ENCODE measurements at places on chromosomes 2 and 18.

DNA sequence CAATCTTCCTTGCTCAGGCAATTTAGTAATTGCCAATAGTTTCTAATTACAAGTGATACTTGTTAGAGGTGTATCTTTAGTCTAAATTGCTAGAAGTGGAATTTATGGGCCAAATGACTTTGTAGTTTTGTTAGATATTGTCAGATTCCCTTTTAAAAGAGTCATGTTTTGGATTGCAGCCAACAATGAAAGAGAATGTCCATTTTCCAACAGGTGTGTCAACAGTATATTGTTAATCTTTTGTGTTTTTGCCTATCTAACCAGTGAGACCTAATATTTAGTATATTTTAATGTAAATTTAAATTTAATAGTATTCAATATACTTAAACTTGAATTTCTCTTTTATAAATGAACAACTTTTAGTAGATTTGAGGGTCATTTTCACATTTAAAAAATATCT, 259.4 kb upstream of the ETAA1 start:
- no peaks in the 10 kb centered on the region for H3K27me3 ChIP-seq
- no peak for DNase-seq
- H3K36me3 ChIP-seq, result no peaks in the 10 kb centered on the region
- peaks cover 3% of the 10 kb centered on the region for H3K4me1 ChIP-seq

DNA sequence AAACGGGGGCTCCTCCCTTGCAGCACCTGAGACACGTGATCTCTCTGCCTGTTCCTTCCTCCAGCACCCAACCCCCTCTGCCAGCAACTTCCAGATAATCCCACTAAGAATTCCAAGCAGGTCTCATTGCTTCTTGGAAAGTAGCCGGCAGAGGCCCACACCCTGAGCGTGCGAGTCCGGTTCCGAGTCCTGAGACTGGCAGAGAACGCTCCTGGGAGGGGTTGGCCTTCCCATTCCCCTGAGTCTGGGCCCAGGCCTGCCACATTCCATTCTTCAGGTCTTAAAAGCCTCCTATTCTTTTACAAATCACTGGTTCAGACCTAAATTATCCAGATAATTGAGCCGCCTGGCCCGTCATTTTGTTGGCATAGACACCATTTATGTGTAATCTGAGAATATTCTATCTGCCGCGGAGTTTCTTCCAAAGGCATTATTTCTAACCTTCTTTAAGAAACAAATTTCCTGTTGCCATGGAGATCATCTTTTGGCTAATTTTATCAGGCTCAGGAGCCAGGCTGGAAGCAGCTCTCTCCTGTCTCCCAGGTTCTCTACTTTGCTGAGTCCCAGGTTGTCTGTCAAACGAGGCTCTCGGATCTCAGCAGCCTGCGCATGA, 165.4 kb downstream of the MYCN start:
- no peaks in the 10 kb centered on the region for H3K36me3 ChIP-seq
- H3K4me3 ChIP-seq, result no peak overlapping the region
- no peak overlapping the region for H3K27ac ChIP-seq
- no peaks in the 10 kb centered on the region for H3K27me3 ChIP-seq

GRCh38 chr2:61538920-61539520, 864 bp upstream of the XPO1 start:
- H3K27ac ChIP-seq, result peak overlapping the region; percentile 88
- no peaks in the 10 kb centered on the region for H3K27me3 ChIP-seq
- H3K4me1 ChIP-seq, result peaks cover 34% of the 10 kb centered on the region
- peak overlapping the region; percentile 79 for H3K4me3 ChIP-seq
- peaks cover 14% of the 10 kb centered on the region for H3K36me3 ChIP-seq

- no peak overlapping the region for H3K4me3 ChIP-seq
- peak; percentile 55 for DNase-seq
- H3K27me3 ChIP-seq, result no peaks in the 10 kb centered on the region
- no peaks in the 10 kb centered on the region for H3K36me3 ChIP-seq
- H3K27ac ChIP-seq, result no peak overlapping the region
Measured at GRCh38 chr18:61448316-61448715, 115.1 kb downstream of the CDH20 start.

DNA sequence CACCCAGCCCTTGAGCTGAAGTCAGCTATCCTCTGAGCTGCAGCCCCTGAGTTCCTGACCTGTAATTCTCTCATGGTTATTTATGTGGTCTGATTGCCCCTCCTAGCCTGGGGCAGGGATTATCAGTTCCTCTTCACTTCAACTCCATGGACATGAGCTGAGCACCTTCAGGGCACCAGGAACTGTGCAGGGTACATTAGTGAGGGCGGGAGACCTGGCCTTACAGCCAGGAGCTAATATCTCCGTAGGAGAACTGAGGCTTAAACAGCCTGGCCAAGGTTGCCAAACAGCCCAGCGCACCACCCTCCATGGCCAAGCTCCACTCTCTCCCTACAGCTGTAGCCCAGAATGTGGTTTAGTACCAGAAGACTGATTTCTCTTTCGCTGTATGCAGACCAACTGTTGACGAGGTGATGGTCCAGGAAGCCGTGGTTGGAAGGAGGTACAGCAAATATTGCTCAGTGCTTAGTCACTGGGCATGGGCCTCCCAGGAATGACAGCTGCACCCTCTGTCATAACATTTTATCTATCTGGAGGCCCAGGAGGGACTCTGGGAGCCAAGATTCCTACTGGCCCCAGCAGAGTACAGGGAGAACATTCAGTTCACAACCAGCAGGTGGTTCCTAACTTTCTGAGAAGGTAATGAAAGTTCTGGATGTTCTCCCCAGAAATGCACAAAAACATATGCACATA, 228.7 kb upstream of the SIX2 start:
- no peak overlapping the region for H3K27ac ChIP-seq
- H3K27me3 ChIP-seq, result no peaks in the 10 kb centered on the region
- no peaks in the 10 kb centered on the region for H3K36me3 ChIP-seq
- DNase-seq, result no peak

DNA sequence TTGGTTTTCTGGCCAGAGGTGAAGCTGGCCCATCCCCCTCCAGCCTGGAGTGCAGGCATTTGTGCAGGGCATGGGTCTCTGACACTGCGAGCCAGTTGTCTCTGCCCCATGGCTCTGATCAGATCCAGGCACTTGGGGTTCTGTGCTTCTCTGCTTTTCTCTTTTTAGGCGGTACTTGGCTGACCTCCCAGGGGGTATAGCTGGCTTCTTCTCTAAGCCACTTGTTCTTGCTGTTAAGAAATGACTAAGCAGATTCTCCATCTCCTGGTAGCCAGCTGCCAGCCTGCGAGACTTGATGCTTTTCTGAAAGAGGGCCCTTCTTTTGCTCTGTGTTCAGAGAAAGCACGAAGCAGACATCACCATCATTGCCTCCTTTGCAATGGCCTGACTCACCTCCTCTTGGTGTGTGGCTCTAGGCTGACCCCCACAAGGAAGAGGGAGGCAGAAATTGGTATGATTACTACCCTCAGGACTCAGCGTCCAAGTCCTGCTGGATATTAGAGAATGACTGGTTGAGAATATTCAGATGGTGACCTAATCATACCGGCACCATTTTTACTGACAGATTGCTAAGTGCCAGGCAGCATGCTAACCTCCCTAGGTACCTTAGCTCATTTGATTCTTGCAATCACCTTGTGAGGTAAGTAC, 32.7 kb downstream of the TNP1 start:
- no peaks in the 10 kb centered on the region for H3K36me3 ChIP-seq
- no peak for DNase-seq
- no peaks in the 10 kb centered on the region for H3K27me3 ChIP-seq
- H3K27ac ChIP-seq, result no peak overlapping the region

GRCh38 chr2:5609201-5609600, 83.0 kb upstream of the SOX11 start:
- DNase-seq, result no peak
- no peaks in the 10 kb centered on the region for H3K27me3 ChIP-seq
- no peak overlapping the region for H3K4me3 ChIP-seq
- no peaks in the 10 kb centered on the region for H3K36me3 ChIP-seq
- no peaks in the 10 kb centered on the region for H3K4me1 ChIP-seq

DNA sequence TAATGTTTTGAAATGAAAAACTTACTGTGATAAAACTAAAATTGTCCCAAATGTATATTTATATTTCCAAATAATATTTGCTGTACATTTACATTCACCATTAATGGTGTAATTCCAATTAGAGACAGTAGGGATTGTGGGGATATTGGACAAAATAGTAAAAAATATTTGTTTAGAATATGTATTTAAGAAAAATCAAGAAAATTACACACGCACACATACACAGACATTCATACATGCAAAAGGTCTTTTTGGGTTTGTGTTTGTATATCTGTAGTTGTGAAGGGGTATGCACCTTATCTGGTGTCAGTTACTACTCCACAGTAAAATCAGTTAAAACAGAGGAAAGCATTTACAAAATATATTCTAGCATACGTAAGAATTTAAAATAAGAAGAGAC, 435.9 kb upstream of the ZNF804A start:
- no peaks in the 10 kb centered on the region for H3K36me3 ChIP-seq
- H3K27ac ChIP-seq, result no peak overlapping the region
- H3K27me3 ChIP-seq, result no peaks in the 10 kb centered on the region

- H3K27me3 ChIP-seq, result no peaks in the 10 kb centered on the region
- H3K36me3 ChIP-seq, result no peaks in the 10 kb centered on the region
- no peaks in the 10 kb centered on the region for H3K4me1 ChIP-seq
- H3K4me3 ChIP-seq, result no peak overlapping the region
- no peak overlapping the region for H3K27ac ChIP-seq
Measured at GRCh38 chr2:157173740-157174184, 83.7 kb upstream of the GALNT5 start.

GRCh38 chr2:56357655-56358295, 174.0 kb downstream of the CCDC85A start:
- H3K27ac ChIP-seq, result no peak overlapping the region
- no peaks in the 10 kb centered on the region for H3K36me3 ChIP-seq
- no peaks in the 10 kb centered on the region for H3K27me3 ChIP-seq
- no peak for DNase-seq

- H3K4me3 ChIP-seq, result no peak overlapping the region
- no peaks in the 10 kb centered on the region for H3K36me3 ChIP-seq
- no peaks in the 10 kb centered on the region for H3K4me1 ChIP-seq
- no peaks in the 10 kb centered on the region for H3K27me3 ChIP-seq
Measured at GRCh38 chr18:25145731-25146511, 206.0 kb downstream of the ZNF521 start.

- H3K36me3 ChIP-seq, result no peaks in the 10 kb centered on the region
- no peak for DNase-seq
- no peak overlapping the region for H3K27ac ChIP-seq
- H3K4me3 ChIP-seq, result no peak overlapping the region
- no peaks in the 10 kb centered on the region for H3K27me3 ChIP-seq
Measured at GRCh38 chr2:189421644-189422043, 19.6 kb upstream of the WDR75 start.

All from Karpas-422 (cell line).